ENCODE measurements at places on chromosomes 12 and 14.
A peak's percentile ranks its signal among the peaks of the same experiment; 100 is the strongest.

- no peak for DNase-seq
Measured at GRCh38 chr12:113479216-113479589, 7.5 kb upstream of the LHX5 start.

DNA sequence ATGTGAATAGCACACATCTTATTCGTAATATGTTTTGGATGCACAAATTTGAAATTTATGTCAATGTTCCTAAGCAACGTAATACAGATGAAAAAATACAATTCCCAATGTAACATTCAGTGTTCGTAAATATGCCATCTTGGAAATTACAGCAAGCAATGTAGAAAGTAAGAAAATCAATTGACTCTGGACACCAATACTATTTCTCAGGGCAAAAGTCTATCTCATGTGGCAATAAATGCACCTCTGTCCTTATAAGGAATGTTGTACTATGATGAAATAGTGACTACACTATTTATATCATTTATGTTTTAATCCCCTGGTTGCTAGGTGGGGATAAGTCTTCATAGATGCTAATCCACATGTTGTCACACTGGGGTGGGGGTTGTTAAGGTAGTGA lies 251.2 kb downstream of the GXYLT1 start:
- DNase-seq = no peak

- no peak for DNase-seq
Measured at GRCh38 chr12:54882079-54882478, 27.8 kb downstream of the MUCL1 start.

- no peak for DNase-seq
Measured at GRCh38 chr12:96378319-96378718, 21.9 kb downstream of the CDK17 start.

DNA sequence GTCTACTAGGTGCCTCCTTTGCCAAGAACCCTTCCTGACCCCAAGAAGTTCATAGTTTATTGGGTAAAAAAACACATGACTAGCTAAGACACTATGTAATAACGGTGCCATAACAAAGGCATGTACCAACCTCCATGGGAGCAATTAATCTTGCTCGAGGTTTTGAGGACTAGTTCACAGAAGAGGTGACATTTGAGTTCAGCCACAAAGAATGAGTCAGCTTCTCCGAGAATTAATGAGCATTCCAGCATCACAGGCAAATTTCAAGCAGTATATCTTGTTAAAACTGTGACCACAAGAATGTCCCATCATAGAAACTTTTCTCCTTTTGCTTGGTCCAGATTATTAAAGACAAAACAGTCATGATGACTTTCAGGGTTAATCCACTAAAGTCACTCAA lies 113.0 kb upstream of the RAP1B start:
- peak; percentile 94 for DNase-seq

- no peak for DNase-seq
Measured at GRCh38 chr14:22099942-22100763, 426.5 kb upstream of the OR4E1 start.

DNA sequence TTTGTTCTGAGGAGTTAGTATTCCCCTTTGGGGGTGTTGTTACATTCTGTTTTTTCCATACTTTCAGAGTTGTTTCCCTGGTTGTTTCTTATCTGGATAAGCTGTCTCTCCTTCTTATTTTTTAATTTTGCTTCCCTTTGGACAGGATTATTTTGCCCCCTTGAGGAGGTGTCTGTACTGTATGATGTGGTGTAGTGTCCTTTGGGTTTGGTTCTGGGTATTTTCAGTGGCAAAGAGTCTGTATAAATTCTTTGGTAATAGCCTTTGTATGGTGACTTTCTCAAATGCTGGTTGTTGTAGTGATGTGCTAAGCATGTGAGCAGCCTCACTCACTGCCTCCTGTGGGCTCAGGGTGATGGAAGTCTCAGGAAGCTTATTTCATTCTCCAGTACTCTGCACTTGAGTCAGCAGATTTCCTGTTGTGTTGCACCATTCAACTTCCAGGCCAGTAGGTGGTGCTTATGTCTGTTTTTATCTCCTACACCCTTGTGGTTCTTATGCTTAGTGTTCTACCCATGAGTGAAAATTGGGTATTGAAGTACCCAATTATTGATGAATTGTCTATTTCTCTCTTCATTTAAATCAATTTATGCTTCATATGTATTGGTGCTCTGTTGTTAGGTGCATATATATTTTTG lies 103.3 kb upstream of the PMCH start:
- DNase-seq = peak; percentile 60

DNA sequence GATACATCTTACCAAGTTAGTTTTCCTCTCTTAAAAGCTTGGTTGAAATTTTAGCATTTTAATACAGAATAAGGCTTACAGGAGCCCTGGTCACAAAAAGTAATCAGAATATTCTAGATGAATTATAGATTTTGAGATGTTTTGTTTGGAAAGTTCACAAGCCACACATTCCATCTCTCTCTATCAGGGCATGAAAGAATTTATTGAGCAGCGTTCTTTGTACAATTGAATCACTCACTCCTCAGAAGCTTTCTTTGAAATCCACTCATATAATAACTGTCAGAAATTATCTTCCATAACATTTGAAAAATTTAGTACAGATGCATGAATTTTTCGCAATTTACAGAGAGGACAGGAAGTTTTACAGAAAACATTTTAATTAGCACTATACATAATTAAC lies 938.6 kb upstream of the MDGA2 start:
- no peak for DNase-seq

DNA sequence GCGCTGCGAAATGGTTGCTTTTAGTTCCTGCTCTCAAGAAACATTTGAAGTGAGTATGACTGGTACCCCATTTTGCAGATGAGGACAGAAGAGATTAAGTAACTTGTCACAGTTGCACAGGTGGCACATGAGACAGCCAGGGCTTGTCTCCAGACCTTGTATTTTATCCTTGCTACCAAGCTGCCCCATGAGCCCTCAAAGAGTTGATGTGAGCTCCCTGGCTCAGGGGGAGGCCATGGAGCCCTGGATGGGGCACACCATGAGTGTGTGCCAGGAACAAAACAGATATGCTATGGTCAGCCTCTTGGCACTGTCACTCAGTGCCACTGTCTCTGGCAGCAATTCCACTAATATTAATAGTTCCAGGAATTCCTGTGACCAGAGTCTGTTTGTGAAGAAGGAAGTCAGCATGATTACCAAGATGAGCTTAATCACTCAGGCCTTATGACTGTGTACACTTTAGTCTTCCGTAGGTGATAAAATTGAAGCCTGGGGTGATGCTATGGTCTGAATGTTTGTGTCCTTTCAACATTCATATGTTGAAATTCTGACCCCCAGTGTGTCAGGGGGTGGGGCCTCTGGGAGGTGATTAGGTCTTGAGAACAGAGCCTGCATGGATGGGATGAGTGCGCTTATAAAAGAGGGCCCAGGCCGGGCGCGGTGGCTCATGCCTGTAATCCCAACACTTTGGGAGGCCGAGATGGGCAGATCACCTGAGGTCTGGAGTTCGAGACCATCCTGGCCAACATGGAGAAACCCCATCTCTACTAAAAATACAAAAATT lies 806.8 kb downstream of the AACS start:
- no peak for DNase-seq

- no peak for DNase-seq
Measured at GRCh38 chr14:51211149-51211548, 28.9 kb upstream of the TMX1 start.

GRCh38 chr14:52711666-52712065 lies 4.7 kb downstream of the PSMC6 start:
- DNase-seq = no peak

- DNase-seq = no peak
Measured at GRCh38 chr14:60865378-60866127, 115.3 kb downstream of the TRMT5 start.

- DNase-seq = no peak
Measured at GRCh38 chr12:117966511-117966910, 2.3 kb downstream of the KSR2 start.

- no peak for DNase-seq
Measured at GRCh38 chr14:81946834-81947798, 413.5 kb upstream of the SEL1L start.

DNA sequence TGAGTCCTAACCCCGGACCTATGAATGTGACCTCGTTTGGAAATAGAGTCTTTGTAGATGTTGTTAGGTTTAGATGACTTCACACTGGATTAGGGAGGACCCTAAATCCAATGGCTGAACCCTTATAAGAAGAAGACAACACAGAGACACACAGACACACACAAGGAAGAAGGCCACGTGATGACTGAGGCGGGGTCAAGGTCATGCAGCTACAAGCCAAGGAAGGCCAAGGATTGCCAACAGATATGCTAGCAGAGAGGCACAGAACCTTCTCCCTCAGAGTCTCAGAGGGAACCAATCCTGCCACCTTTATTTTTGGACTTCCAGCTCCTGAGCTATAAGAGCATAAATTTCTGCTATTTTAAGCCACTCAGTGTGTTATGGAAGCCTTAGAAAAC lies 31.8 kb downstream of the LTBP2 start:
- no peak for DNase-seq

DNA sequence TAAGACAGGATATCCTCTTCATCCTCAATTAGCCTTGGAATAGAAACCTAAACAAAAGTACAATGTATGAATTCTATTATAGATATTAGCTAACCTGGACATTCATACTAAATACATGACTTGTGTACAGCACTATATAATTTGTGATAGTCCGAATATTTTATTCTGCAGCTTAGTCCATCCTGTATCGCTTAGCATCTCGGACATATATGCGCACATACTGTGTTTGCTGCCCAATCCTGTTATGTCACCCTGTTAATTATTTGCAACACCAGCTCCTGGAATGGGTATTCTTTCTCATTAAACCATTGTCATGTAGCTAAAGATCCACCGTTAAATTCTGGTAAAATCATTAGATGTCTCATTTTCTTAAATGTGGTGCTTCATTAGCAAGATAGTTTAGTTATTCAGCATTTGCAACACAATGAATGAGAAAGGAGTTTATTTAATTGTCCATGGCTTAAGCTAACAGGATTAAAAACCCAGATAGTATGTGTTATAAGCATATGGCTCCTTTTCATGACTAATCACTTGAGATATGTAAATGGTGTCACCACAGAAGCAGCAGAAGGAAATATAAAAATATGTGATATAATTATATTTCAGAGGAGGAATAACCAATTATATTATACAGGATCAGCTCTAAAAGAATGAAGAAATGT lies 156.0 kb upstream of the ARHGAP5 start:
- no peak for DNase-seq

GRCh38 chr12:108375986-108376663 lies 37.0 kb upstream of the CMKLR1 start:
- no peak for DNase-seq

DNA sequence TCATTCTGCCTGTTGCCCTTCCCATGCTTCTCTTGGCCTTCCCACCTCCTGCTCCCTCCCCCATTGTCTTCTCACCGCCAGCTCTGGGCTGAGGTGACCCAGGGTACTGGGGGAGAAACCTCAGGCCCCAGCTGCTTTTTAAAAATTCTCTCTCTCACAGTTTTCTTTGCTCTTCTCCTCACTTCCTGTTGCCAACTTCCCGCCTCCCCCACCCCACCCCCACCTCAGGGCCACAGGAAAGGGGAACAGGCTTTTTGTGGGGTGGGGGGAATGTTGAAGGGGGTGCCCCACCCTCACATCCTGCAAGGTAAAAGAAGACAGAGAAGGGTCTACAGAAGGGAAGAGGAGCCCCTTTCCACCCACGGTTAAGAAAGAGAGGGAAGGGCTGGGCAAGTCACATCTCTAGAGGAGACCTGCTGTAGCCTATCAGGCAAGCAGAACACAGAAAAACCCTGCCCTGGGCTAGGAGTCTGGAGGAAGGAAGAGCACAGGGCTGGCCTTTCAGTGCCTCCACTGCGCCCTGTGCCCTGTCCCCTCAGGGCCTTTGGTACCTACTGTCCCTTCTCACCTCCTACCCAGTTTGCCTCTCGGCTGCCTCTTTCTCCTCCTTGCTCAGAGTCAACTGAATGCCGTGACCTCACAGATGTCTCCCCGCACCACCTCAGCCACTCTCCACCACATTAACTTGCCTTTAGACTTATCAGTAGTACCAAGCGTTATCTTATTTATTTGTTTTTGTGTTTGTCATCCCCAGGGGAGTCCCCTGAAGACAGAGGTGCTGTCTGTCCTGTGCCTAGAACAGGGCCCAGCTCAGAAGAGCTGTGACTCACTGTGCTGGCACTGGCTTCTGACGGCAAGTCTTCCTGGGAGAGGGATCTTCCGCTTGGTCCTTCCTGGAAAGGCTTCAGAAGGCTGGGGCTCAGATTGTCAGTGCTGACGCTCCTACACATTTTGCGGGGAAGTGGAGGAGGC lies 1.7 kb downstream of the ARHGAP9 start:
- no peak for DNase-seq

DNA sequence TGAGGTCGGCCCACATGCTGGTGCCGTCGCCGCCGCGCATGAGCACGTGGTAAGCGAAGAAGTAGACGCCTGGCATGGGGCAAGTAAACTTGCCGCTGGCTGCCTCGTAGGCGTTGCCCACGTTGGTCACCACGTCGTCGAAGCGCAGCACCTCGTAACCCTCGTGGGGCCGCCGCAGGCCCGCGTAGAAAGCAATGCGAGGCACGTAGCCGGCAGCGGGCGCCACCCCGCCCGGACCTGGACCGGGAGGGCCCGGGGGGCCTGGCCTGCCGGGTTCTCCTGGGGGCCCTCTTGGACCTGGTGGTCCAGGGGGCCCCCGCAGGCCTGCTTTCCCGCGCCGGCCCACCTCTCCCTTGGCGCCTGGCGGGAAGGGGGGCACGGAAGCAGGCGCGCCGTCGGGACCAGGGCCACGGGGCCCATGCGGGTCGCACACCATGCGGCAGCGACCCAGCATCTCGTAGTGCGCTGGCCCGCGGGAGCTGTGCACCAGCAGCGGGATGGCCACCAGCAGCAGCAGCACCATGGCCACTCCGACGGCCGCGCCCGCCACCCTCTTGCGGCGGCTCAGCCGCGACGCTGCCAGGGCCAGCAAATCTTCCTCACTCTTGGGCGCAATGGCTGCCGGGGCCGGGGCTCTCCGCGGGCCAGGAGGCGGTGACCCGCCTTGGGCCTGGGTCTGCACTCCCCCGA lies 888 bp downstream of the C1QL4 start:
- no peak for DNase-seq

DNA sequence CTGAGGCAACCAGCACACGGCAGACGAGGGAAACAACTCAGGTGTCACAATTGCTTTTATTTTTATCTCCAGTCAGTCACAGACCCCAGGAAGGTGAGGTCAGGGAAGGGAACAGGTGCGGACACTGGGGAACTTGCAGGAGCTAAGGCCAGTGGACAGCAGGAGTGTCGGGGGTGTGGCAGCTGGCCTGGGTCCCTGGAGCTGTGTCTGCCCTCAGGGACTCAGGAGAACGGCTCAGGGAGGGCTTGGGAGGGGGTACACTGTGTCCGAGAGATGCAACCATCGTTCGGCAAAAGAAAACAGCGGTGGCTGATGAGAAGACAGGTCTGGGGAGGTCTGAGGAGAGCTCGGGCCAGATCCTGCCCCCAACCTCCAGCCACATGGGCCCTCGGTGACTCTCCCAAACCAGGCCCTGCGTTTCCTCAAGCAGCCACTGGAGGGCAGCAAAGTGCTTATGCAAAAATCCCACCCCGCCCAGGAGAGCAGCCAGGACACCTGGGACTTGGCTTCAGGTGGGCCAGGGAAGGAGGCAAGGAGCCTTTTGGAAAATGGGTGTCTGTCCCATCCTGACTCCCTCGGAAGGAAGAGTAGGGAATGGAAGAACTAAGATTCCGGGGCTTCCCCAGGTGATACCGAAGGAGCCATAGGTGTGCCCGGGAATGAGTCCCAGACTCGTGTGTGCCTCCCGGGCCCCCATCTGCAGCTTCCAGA lies 24.1 kb upstream of the BCDIN3D start:
- peak; percentile 30 for DNase-seq

- DNase-seq = no peak
Measured at GRCh38 chr12:115147916-115148315, 463.9 kb upstream of the TBX3 start.

Measured in HFFc6 (cell line).